Fibroblast of skin of right biceps (primary cell): ENCODE measurements at places on chromosomes 5 and 9.
A peak's percentile ranks its signal among the peaks of the same experiment; 100 is the strongest.

- peak; percentile 31 for DNase-seq
Measured at GRCh38 chr9:116693233-116693731, 6.2 kb downstream of the TRIM32 start.

DNA sequence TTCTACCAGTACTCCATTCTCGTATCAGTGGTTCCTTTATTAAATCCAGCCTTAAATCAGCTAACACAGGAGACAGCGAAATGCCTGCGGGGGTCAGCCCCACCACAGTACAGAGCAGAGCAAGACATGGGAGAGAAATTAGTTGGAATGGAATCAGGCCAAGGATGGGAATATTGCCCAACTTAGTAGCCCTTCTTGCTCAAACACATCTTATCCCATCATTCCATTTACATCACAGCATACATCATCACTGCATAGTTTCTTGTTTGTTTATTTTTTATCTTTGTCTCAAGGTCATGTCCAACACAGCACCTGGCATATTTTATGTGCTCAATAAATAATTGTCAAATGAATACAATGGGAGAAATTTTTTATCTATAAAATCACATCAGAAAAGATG lies 34.3 kb upstream of the DAB2 start:
- DNase-seq: peak; percentile 84

DNA sequence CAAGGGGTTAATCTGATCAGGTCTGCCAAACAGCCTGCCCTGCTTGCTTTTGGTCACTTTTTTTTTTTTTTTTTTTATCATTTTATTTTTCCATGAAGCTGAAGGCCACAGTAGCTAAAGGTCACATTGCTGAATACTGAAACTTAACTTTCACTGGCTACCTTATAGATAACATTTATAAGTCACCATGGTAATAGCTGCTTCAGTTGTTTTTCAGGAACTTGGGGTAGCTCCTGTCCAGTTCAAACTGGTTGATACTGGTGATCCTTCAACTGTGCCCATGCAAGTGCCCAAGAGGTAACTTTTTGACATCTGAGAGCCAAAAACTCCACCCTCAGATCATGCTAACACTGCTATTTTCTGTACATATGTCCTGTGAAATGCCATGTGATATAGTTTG lies 68.3 kb upstream of the RGS7BP start:
- DNase-seq: no peak

- DNase-seq: peak; percentile 92
Measured at GRCh38 chr5:149172261-149172660, 31.0 kb downstream of the ABLIM3 start.

DNA sequence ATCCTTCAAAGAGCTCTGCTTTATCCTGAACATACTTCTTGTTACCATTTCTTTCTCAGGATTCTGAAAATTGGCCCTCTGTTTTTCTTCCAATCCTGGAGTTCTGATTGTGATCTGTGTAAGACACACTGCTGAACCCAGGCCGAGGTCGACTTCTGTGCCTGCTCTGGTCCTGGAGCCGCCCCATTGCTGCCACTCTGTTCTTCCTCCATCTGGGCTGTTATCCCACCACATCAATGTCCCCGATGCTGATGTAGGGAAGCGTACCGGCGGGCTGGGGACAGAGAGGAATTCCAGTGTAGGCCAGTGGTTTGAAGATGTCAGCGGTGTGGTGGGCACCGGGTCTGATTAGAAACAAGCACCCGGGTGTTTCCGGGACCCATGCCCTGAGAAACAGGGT lies 102.5 kb downstream of the LIFR start:
- no peak for DNase-seq

- no peak for DNase-seq
Measured at GRCh38 chr5:58241389-58241788, 218.5 kb downstream of the PLK2 start.

DNA sequence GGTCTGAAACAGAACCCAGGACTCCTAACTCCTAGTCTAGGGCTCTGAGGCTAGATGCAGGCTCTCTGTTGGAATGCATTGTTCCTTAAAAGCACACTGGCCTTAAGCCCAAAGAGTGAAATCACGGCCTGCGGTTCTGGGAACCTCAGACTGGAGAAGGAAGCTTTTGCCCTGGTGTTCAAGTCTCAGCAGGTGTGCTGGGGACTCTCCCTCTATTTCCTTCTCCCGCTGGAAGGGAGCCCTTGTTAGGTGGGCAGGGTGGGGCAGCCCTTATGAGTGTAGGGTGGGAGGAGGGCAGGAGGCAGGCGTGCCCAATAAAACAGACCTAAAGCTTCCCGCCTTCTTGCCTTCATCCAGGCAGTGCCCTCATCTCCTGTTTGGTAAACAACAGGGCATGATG lies 1.8 kb upstream of the PPARGC1B start:
- DNase-seq: no peak

DNA sequence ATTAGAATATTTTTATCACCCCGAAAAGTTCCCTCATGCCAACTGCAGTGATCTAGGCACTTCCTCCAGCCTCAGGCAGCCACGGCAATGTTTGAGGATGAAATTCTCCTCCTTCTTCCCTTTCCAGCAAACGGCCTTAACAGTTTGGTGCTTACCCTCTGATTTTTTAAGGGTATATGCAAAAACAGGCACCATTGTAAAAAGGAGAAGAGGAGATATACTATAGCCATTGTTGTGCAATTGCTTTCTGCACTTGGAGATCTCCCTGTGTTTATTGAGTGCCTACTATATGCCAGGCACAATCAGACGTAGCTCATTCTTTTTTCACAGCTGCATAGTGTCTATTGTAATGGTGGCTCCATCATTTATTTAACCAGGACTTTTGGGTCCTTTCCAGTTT lies 29.4 kb downstream of the GSN start:
- DNase-seq: no peak

GRCh38 chr5:27083449-27084415 lies 45.3 kb upstream of the CDH9 start:
- DNase-seq: peak; percentile 27

DNA sequence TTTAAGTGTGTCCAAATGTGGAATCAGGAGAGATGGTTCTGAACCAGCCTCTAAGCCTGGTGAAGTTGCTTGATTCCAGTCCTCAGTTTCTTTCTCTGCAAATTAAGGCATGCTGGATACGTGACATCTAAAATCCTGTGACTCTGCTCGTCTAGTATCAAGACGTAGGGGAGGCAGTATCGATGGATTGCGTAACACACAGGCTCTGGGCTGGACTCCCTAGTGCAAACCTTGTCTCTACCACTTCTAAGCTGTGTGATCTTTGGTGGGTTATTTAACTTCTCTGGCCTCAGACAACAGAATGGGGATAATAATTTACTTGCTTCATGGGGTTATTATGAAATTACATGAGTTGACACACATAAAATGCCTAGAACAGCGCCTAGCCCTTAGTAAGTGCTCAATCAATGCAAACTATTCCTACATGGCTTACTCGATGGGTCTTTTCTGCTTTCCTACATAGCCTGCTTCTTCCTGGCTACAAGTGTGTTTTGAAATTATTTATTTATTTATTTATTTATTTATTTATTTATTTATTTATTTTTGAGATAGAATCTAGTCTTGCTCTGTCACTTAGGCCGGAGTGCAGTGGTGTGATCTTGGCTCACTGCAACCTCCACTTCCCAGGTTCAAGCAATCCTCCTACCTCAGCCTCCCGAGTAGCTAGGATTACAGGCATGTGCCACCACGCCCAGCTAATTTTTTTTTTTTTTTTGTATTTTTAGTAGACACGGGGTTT lies 102.1 kb downstream of the EGFLAM start:
- DNase-seq: no peak

DNA sequence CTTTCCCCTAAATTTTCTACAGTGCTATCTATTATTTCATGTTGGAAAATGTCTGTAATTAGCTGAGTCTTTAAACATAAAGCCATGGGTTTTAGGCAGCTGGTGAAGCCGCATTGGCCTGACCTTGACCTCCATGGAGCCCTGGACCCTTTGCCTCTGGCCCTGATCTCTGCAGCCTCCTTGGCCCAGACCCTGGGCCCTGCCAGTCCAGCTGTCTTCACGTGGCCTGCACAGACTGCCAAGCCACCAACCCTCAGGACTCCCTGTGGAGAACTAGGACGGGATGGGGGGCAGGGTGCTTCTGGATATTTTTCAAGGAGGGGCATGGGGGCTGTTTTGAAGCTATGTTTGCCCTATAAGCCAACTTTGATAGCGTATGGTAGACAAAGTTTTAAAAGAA lies 29.8 kb upstream of the PPARGC1B start:
- no peak for DNase-seq

DNA sequence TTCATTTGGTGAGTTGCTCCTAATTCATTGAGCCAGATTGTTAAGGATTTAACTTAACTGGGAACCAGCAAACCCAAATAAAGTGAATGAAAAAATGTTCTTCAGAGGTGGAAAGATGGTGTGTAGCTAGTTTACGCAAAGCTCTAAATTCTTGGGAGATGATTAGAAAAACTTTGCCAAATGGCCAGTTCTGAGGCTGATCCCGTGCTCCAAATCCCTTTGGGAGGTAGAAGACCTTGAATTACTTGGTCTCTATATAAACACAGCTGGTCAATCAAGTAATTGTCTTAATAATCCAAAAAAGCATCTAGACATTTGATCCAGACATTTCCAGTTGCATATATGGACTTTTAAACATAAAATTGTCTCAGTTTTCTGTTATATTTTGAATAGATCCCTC lies 11.4 kb downstream of the ACTL7B start:
- DNase-seq: no peak

GRCh38 chr9:32886021-32886420 lies 102.7 kb downstream of the TMEM215 start:
- DNase-seq: no peak

GRCh38 chr5:10913181-10913810 lies 152.3 kb upstream of the DAP start:
- peak; percentile 11 for DNase-seq

DNA sequence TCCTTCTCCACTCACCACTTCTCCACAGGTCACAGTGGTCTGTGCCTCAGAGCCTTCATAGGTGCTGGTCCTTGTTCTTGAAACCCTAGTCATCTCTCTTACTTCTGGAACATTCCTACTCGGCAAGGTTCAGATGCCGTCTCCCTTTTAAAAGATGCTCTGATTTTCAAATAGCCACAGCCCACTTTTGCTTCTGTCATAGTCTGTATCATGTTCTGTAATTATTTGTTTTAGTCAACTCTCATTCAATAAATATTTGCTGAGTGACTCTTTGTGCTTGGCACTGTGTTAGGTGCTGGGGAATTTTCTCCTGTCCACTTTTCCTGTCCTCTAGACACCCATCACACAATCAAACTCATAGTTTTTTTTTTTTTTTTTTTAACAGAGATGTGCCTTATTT lies 181.3 kb upstream of the IL12B start:
- peak; percentile 29 for DNase-seq

- no peak for DNase-seq
Measured at GRCh38 chr5:1895739-1896420, 13.2 kb upstream of the IRX4 start.

DNA sequence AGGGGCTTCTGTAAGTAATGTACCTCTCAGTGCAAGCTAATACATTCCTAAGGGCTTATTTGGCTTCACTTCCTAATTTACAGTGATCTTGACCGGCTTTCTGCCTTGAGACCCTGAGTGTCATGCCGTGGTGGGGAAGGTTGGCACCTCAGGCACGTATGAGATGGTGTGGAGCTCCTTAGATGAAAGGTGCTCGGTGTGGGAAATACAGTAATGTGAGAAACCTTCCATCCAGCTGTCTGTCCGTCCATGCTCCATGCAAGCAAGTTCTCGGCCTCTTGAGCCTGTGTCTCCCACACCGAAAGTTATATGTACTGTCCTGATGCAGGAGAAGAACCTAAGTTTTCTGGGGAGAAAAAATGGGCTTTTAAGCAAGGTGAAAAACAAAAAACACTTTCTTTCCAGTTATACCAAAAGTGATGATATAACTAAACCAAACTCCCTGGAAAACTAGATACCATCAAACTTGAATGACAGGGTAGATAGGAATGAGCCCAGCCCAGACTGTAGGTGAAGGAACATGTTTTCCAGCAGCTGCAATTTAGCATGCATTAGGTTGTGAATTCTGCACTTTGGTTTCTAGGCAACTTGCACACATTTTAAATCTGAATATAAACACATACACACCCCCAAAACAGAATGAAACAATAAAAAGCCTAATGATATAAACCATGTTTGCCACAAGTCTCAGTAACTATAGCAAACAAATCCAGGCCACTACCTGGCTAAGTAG lies 279.6 kb downstream of the FANCC start:
- DNase-seq: no peak

DNA sequence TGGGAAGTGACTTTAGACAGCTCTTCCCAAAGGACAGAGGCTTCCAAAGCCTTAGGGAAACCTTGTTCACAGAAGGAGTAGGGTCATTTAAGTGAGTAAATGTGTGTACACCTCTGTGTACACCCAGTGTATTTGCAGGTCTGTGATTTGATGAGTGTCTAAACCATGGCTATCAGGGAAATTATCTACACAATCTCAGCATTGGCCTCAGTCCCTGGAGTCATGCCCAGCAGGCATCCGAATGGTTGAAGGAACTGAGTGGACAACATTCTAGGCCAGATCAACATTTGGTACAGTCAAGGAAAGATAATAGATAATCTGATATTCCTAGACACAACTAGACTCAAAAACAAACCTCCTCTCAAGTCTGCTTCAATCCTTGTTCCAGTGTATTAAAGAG lies 258.4 kb upstream of the DAPK1 start:
- DNase-seq: no peak

DNA sequence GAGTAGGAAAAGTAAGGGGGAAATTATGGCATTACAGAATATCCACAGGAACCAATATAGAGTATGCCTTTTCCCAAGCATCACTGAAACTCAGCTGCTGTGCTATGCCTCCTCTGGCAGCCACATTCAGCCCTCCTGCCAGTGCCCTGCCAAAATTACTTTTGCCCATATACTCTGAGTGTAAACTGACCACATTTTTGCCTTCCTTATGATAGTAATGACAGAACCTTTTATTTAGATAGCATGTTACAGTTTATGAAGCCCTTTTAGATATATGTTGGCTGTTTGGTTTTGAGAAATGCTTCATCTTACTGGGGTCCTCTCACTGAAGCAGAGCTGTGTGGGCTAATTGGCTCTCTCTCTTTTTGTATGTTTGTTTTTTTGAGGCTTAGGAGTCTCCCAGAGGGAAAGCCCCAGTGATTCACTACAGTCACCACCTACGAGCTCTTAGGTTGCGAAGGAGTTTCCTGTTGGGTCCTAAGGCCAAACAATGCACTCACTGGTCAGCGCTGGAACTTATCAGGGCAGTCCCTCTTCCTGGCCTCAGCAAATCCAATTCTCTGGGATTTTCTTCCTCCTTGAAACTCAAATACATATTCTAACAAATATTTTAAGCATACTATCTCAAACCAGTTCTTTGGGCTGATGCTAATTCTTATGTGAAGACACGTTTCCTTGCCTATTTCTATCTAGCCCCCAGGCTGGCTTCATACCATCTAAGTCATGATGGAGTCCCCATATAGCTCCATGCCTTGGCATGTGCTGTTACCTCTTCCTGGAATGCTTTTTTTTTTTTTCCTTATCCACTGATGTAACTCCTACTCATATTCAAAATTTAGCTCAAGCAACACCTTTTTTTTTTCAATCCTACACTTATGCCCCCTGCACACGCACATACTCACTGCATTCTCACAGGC lies 3.7 kb downstream of the PHF24 start:
- DNase-seq: no peak
